GM23248 (cell line): ENCODE measurements at places on chromosomes 6 and 20. TPM values are rescaled to one million over a fixed set of nuclear protein-coding genes. Genes with fewer than 3 reads are reported as not detected.

DNA sequence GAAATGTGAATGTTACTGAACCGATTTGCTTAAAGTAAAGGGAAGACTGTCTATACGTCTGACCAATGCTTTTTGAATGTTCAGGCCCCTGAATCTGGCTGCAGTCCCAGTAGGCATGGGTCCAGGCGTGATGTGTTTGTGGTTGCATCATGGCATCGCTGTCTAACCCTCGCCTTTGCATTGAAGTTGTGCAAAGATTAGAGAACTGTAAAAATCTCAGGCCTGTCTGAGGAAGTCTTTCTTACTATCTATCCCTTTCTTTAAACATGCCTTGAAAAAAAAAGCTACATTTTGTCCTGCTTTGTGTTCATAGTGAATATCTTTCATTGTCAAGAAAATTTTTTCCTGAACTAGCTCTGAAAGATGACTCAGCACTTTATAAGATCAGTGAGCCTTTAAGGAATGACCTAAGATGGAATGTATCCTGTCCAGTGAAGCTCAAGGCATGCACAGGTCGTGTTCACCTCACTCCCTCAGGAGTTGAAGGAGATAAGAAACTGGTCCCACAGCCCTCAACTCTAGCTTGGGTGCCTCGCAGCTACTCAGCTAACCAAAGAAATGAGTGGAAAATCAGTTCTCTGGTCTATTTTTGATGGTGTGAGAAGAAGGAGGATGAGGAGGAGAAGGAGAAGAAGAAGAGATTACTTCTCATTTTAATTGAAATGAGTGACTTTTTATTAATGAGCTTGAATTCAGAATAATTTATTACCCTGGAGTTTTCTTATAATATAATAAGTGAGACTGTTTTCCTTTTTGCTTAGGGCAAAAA, 48.6 kb downstream of the TPD52L1 start:
- peak; percentile 79 for DNase-seq

- DNase-seq, result no peak
These were observed 111.8 kb downstream of the PERP start for GRCh38 chr6:137995371-137995770.

- no peak for DNase-seq
These were observed 43.3 kb downstream of the DUSP22 start for GRCh38 chr6:335572-335971.

DNA sequence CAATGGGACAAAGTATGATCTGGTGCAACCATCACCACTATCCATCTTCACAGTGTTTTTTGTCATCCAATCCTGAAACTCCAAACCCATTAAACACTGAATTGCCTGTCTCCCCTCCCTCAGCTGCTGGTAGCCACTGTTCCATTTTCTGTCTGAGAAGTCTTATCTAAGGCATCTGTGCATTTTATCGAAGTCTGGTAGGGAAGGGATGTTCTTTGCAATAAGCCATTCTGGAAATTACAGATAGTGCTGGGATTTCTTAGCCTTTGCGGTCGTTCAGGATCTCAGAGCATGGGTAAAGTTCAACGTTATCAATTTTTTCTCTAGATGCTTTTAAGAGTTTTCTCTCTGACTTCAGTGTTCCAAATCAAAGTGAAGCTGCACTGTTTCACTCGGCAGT, 24.1 kb downstream of the KIF25 start:
- no peak for DNase-seq

DNA sequence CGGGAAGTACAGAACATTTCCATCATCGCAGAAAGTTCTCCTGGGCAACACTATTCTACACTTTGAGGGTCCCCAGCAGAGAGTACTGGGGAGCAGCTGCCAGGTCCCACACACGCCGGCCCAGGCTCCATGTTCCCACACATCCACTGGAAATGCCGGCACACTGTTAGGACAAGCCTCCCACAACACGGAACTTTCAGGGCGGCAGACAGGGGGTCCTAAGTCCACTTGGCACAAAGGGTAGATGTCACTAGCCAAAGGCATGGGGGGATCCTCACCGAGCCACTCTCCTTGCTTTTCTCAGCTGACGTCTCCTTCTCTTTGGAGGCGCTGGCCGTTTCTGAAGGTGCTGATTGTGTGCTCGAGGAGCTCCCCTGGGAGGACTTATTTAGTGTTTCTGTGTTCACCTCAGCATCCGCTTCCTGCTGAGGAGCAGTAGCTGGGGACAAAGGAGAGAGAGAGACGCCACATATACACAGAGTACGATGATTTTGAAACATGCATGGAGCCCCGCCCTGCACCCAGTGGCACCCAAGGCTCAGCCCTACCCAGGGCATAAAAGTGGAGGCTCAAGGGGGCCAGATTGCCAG, 135.4 kb downstream of the ZMYND8 start:
- DNase-seq, result no peak

DNA sequence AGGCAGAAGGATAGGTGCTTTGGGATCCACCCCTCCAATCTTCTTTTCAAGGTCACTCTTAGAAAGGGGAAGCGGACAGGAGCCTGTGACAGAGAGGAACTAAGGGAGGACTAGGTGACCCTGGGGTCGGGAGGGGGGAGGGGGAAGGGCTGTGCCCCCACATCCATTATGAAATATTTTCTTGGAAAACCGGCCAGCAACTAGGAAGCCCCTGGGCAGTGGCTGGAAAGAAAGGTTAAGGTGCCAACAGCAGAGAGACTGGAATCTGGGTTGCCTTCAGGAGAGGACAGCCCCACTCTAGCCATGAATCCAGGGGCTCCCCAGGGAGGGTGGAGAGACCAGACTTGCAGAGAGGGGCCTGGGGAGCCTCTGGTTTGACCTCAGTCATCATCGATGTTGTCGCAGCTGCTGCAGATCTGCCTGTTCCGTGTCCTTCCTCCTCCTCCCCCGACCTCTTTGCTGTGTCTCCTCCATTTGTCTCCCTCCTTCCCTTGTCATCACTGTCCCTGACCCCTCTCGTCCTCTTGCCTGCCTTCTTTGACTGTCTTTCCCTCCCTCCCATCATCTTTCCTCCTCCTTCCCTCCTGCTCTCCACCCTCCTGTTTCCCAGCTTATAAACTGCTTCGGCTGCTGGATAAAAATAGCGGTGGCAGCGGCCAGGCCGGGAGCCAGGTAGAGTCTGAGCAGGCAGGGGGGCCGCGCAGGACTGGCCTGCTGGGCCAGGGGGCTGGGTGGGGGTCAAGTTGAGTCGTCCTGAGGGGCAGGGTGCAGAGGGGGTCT, 3.2 kb downstream of the SLC29A1 start:
- DNase-seq, result no peak

- DNase-seq, result peak; percentile 44
These were observed 117.5 kb downstream of the RIN2 start for GRCh38 chr20:19875376-19876221.

DNA sequence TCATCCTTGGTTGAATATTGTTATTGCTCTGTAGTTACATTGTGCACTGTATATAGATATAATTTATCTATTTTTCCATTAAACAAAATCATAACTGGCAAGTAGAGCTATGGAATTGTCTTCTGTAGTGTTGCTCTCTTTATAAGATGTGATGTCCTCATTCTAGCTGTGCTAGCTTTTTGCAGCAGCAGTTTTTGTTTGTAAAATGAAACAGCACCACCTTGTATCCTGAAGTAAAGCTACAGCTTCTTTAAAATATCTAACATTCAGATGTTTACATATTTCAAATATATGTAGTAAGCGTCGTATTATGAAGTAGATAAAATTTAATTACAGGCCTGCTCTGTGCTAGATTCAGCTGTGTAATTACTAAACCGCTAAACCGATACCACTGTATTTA, 328.8 kb upstream of the MANEA start:
- no peak for DNase-seq

DNA sequence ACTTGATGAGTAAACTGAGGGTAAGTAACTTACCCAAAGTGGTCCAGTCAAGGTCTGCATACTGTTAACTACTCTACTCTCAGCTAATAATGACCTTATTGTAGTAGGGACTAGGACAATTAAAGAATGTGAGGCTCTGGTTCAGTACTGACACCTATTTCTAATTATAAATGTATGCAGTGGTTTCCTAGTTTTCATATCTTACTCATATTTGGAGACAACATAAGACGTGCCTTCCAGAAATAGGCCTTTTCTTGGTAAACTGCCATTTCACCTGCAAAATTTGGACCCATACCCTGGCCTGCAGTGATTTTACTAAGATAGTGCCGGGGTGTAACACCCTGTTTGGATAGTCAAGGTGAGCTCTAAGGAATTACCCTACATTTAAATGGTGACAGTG, 24.7 kb downstream of the GJA1 start:
- no peak for DNase-seq

- peak; percentile 55 for DNase-seq
These were observed 260.1 kb upstream of the SGK1 start for GRCh38 chr6:134577998-134578397.

GRCh38 chr6:10099529-10100140, 315.2 kb downstream of the TFAP2A start:
- DNase-seq, result no peak

Gene OPN5
- not detected in 2 replicates for polyA plus RNA-seq

Gene SNAP91
- polyA plus RNA-seq, result not detected in 2 replicates

Gene FERMT1
- polyA plus RNA-seq, result 1.2 and 2.1 TPM in 2 replicates

Gene ALDH5A1
- 1.0 and 1.1 TPM in 2 replicates for polyA plus RNA-seq

Gene RALGAPA2
- 0.90 and 1.3 TPM in 2 replicates for polyA plus RNA-seq

Gene SLC17A1
- not detected in 2 replicates for polyA plus RNA-seq

Gene LST1
- polyA plus RNA-seq, result not detected in 2 replicates

Gene CTAGE9
- not detected in 2 replicates for polyA plus RNA-seq
